NCI-H69 (cell line): ENCODE measurements at places on chromosomes 1 and 21.
A peak's percentile ranks its signal among the peaks of the same experiment; 100 is the strongest.

DNA sequence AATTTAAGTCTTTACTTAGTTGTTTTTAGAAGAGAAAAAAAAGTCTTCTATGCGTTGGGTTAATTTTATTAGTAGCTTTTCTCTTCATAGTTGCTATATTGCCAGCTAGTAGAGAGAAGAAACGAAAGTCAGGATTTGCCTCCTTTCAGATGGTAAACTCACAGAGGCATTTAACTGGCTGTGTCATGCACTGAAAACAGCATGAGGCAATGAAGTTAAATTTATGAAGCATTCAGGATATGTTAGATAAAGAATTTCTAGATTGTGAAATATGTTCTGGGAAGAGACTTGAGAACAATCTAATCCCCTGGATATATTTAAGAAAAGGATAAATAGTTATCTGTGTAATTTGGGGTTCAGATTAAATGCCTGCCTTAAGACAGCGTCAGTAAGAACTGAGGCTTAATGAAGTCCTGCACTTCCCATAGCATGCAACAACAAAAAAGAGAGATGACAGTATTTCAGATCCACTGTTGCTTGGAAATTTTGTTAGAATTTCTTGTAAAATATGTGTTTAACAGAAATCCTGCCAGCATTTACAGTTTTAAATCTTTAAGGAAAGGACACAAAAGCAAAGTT is 1.7 kb downstream of the ANGPTL1 start:
- DNase-seq: no peak

- DNase-seq: no peak
Observed at GRCh38 chr1:94887603-94888171, 39.2 kb downstream of the CNN3 start.

DNA sequence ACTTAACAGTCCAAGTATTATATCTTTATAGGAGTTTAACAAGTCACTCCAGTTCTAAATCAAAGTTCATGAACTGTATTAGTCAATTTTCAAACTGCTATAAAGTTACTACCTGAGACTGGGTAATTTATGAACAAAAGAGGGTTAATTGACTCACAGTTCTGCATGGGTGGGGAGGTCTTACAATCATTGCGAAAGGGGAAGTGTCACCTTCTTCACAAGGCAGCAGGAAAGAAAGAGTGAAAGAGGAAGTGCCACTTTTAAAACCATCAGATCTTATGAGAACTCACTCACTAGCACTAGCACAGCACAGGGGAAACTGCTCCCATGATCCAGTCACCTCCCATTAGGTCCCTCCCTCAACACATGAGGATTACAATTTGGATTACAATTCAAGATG is 70.0 kb downstream of the CLCA4 start:
- peak; percentile 63 for DNase-seq

DNA sequence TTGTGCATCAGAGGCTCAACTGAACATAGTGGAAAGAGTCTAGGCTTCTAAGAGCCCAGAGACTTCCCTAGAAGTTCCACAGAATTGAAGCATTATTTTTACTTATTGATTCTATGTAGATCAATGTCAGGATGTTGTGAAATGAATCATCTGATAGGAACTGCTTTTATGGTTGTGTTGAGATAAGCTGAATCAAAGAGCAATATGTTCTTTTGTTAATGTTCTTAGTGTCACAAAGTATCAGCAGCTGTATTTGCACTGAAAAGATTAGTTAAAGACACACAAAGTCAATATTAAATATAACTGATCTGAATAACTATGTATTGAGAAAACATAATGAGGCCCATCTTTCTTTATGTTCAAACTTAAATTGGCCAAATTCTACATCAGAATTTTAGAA is 430.7 kb upstream of the ZRANB2 start:
- DNase-seq: no peak

GRCh38 chr1:41767534-41768525 is 150.9 kb downstream of the HIVEP3 start:
- DNase-seq: no peak

DNA sequence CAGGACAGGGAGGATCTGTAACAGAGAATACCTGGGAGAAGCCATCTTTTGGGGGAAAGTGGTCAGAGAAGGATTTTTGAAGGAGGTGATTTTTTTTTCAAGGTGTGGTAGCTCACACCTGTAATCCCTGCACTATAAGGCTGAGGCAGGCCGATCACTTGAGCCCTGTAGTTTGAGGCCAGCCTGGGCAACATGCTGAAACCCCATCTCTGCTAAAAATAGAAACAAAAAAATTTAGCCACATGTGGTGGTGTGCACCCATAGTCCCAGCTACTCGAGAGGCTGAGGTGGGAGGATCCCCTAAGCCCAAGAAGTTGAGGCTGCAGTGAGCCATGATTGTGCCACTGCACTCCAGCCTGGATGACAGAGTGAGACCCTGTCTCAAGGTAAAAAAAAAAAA is 67.4 kb upstream of the ARTN start:
- no peak for DNase-seq
